ENCODE measurements at places on chromosomes 2 and 18.
A peak's percentile ranks its signal among the peaks of the same experiment; 100 is the strongest.

DNA sequence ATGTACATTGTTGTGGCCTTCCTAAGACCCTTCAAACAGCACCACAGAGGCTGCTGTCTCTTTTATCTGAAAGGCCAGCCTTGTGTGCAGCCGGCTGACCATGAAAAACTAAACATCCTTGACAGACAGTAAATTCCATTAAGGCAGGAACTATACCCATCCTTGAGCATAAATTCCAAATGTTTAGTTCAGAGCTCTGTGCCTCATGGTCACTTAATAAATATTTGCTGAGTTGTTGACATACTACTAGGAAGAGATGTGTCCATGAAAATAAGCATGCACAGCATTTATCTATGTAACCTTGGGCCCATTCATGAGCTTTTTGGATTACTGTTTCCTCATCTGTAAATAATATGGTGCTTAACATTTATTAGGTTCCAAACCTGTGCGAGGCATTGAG, 424.8 kb downstream of the HRH4 start:
- DNase-seq = no peak

- no peak for DNase-seq
These were observed 26.8 kb downstream of the NIFK start for GRCh38 chr2:121709776-121710469.

GRCh38 chr2:54676656-54677055, 46.8 kb upstream of the EML6 start:
- DNase-seq = no peak

GRCh38 chr2:45685260-45685659, 33.8 kb downstream of the PRKCE start:
- DNase-seq = no peak

DNA sequence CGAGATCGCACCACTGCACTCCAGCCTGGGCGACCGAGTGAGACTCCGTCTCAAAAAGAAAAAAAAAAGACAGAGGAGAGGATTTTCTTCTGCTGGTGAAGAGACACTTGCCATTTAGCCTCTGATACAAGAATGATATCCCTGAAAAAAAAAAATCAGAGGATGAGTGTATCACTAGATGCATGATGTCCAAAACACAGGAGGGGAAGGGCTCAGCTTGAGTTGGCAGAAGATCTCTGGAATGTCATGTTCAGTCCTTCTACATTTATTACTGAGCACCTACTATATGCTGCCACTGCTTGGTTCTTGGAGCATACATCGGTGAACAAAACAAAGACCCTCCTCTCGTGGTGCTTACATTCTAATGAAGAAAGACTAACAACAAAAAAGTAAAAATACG, 10.9 kb upstream of the PKDCC start:
- no peak for DNase-seq

- DNase-seq = no peak
These were observed 418.0 kb downstream of the LRATD1 start for GRCh38 chr2:15050483-15050882.

DNA sequence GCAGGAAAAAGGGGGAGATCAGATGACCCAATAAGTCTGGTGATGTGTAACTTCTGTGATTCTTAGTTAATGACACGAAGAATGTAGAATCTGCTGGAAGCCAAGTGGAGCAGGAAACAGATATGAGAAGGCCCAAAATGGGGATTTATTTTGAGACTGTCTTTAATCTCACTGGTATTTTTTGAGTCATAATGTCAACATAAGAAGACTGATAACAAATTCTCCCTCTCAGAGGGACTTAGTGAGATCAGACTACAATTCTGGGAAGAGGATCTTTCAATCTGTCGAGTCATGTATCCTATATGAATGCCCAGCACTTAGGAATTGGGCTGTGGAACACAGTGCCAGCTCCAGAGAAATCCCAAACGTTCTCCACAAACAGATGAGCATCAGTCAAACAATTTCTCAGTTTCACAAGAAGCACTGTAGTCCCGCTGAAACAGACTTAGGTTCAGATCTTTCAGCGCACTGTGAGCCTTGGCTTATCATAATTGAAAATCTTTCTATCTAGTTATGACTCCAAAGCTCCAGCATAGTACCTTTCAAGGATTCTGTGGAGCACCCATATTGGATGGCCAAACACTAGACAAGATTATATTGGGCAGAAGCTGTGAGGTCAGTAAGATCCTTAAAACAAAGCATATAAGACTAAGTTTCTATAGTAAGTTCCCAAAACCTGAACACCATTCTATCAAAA, 738.2 kb downstream of the LRP1B start:
- no peak for DNase-seq

DNA sequence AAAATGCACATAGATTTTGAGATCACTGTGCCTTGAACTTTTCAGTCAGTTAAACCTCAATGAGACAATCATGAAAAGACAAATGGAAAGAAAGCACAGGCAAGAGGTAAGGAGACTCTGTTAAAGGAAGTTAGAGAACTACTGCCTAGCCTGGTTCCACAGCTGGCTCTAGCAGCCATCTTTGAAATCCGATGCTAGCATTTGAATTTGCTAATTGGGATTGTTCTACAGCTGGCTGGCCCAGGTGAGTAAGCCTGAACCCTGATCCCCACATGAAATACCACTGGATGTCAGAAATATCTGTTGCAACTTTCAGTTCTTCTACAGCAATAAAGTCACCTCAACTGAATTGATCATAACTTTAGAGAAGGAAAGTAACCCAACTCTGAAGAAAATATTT, 315.2 kb upstream of the CHAC2 start:
- no peak for DNase-seq

GRCh38 chr2:119011162-119011909, 69.3 kb downstream of the MARCO start:
- DNase-seq = no peak

DNA sequence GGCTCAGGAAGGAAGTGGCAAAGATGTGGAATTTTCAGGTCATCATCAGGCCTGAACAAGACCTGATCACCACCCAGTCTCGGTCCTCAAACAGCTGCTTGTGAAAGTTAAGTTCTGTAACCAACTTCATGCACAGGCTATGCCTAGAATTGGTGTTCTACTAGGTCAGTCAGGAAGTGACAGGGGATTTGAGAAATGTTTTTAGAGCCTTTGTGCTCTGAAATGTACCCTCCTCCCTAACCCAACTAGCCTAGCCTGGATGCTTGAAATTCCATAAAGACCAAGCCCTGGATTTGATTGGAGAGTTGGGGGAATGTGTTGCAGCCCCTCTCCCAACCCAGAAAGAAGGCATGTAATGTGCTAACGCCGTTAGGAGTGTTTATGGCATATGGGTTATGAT, 63.3 kb downstream of the TGOLN2 start:
- no peak for DNase-seq

- DNase-seq = no peak
These were observed 1346.8 kb upstream of the PIK3C3 start for GRCh38 chr18:40608226-40608625.

GRCh38 chr18:3147935-3148554, 71.7 kb downstream of the MYOM1 start:
- no peak for DNase-seq

GRCh38 chr2:13056259-13056843, 339.6 kb downstream of the TRIB2 start:
- DNase-seq = no peak

DNA sequence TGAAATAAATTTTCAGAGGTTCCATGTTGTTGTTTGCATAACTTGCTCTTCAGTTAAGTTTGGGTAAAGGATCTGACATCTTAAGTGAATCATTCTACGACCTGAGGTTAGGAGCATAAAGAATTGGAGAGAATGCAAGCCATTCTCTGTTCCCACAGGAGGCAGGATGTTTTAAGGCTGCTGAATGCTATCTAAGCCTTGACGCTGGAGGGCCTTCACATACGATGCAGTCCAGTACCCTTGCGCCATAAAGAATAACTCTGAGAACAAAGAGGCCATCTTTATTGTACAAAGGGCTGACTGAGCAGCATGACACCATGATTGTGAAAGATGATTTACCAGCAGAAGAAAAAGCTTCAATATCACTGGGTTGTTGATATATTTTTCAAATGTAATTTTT, 198.4 kb downstream of the NYAP2 start:
- DNase-seq = no peak

DNA sequence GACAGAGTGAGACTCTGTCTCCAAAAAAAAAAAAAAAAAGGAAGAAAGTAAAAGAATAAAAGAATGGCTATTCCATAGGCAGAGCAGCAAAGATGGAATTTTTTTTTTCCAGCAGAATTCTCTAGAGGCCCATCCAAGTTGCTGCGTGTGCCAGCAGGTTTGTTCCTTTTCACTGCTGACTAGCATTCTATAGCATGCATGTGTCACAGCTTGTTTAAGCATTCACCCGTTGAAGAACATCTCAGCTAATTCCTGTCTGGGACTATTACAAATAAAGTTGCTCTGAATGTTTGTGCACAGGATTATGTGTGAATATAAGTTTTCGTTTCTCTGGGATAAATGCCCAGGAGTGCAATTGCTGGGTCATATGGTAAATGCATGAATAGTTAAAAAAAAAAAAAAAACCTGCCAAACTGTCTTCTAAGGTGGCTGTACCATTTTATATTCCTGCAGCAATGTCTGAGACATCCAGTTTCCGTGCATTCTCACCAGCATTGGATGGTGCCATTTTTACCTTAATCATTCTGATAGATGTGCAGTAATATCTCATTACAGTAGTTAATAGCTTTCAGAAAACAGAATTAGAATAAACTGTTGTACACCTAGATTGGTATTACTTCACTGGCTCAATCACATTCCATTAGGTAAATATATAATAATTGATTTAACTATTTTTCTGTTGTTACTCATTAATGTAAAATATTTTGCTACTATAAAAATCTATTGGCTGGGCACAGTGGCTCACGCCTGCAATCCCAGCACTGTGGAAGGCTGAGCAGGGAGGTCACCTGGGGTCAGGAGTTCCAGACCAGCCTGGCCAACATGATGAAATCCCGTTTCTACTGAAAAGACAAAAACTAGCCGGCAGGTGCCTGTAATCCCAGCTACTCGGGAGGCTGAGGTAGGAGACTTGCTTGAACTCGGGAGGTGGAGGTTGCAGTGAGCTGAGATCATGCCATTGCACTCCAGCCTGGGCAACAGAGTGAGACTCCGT, 47.5 kb upstream of the ASAP2 start:
- no peak for DNase-seq

DNA sequence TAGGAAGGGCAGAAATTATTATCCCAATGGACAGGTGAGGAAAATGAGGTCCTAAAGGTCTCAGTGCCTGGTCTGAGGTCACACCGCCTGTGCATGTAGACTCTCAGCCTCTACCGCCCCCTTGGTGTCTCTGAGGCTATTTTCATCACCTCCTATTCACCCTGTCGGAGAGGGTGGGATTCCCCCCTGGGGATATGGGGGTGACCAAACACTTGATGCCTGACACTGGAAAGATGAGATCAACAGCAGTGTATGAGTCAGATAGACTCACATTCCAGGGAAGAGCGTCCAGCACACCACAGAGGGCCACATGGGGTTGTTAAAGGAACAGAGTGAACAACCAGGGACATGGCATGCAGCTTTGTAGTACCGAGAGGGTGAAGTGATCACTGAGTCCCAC, 199.7 kb downstream of the SMAD2 start:
- no peak for DNase-seq

- no peak for DNase-seq
These were observed 819 bp upstream of the SERPINE2 start for GRCh38 chr2:224039770-224040440.

- DNase-seq = no peak
These were observed 1490.7 kb downstream of the SUCLG1 start for GRCh38 chr2:82968358-82968757.

DNA sequence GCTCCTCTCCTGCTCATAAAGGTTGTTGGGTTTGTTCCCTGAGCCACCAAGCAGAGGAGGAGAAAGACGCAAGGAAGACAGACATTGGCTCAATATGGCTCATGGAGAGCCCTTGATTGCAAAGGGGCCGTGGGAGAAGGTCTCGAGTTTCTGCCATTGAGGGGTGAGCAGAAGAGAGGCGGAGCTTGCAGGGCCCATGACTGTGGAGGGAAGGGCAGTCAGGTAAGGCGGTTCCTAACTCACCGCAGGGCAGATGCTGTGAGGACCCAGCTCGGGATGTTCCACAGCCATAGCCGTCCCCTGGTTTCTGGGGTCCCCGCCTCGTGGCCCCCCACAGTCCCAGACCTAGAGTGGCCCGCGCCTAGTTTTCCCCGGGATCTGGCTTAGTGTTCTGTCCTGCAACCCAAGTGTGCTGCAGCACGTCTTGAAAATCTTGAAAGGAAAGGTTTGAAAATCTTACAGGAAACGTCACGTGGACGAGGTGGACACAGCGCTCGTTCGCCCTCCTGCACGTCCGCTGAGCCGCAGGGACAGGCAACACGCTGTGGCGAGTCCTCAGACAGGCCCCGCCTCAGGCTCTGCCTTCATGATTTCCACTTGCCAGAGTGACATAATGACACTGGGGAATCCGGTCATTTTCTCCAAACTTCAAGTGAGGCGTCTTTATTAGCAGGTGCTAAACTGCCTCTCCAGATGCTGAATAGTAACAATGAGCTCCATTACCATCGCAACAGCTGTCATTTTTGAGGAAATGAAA, 105.5 kb upstream of the HDAC4 start:
- no peak for DNase-seq

DNA sequence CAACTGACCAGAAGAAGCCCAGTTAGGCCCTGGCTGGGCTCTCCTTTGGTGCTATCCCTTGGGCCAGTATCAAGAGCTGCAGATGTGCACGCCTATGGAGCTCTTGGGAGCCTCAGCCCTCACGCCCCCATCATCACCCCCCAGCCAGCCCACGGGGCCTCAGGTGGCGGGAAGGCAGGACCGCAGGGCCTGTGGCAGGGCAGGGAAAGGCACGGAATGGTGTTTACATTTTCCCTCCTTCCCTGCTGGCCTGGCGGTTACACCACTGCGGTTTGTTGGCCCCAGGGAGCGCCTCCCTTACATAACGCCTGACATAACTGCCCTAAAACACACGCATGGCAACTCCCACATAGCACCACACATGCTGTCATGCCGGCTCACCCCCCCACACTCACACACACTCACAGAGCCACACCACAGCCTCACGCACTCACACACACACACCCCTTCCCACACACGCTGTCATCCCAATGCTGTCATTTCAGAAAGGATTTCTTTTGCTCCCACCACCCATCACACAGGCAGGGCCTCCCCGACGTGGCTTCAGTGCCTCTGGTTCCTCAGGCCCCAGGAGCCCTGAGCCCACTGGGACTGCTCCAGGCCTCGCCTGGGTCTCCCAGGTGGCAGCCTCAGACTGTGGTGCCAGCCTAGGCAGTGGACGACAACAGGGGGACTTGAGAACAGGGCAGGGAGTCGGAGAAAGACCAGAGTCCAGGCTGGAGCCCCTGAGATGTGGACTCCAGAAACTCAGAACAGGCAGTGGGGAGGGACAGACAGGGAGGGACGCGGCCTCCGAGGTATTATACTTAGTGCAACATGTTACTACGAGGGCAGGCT, 15.7 kb downstream of the ZFP36L2 start:
- DNase-seq = peak; percentile 76

DNA sequence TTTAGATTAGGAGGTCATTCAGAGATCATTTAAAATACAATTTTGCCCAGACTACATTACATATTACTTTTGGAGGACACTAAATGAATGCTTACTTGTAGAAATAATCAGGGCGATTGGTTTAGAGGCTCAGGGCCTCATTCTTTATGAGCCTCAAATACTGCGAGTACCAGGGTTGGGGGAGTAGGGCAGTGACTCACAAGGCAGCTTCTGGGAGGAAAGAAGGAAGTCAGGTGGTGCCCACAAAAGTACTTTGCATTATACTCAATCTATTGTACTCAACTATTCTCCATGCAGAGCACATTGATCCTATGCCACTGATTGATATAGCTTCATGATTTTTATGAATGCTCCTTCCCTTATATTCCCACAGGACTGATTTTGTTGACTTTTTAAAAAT, 166.9 kb downstream of the SOCS6 start:
- no peak for DNase-seq

Data from AML-193 (cell line).